ENCODE measurements at places on chromosomes 2 and 18. TPM values are rescaled to one million over a fixed set of nuclear protein-coding genes. Genes with fewer than 3 reads are reported as not detected.

TMEM247 gene
- not detected for total RNA-seq

SCN1A gene
- not detected for total RNA-seq

DTNA gene
- 3.4 TPM for total RNA-seq

TLX2 gene
- not detected for total RNA-seq

STARD6 gene
- total RNA-seq = not detected

SLC23A3 gene
- total RNA-seq = 0.60 TPM

AGXT gene
- total RNA-seq = not detected

CFC1 gene
- total RNA-seq = not detected

CRYBA2 gene
- not detected for total RNA-seq

GORASP2 gene
- 86.9 TPM for total RNA-seq

TRIM43 gene
- total RNA-seq = not detected

NCKAP5 gene
- 0.49 TPM for total RNA-seq

LYPD6 gene
- 3.9 TPM for total RNA-seq

NMUR1 gene
- total RNA-seq = not detected

All from mammary microvascular endothelial cell (primary cell).